ENCODE measurements at places on chromosomes 3 and 15.

DNA sequence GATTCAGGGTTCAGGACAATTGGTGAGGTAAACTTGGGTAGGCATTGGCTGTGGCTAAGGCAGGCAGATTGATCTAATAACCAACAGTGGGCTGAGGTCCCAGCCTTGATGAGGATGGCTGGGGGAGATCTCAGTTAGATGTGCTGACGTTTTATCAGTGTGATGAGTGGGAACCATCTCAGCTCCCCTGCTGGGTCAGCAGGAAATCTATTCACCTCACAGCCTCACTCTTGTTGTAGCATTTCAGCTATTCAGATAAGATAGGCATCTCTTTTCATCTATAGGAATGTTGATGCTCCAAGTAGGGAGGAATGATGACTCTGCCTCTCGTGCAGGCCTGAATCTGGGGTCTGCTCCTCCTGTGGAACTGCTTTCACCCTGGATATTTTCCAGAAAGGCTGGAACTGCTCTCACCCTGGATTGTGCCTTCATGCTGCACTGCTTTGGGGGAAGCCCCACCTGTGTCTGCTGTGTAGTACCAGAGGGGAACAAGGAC, 973.7 kb downstream of the NSUN3 start:
- no peak for DNase-seq

DNA sequence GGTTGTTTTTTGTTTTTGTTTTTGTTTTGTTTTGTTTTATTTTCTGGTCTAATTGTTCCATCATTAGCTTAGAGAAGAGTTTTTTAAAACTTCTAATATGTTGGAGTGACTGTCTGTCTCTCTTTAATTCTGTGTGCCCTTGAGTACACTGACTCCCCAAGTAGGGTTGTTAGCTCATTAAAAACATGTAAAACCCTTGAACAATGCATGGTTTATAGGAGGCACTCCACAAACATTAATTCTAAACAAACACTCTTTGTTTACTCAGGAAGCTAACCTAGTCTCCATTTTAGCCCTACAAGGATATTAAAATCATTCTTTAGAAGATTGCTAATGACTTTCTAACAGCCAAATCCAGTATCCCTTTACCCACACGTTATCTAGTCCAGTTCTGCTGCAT, 100.5 kb downstream of the CGGBP1 start:
- no peak for DNase-seq

GRCh38 chr3:64209866-64210621, 15.2 kb downstream of the PRICKLE2 start:
- DNase-seq = peak; percentile 55

DNA sequence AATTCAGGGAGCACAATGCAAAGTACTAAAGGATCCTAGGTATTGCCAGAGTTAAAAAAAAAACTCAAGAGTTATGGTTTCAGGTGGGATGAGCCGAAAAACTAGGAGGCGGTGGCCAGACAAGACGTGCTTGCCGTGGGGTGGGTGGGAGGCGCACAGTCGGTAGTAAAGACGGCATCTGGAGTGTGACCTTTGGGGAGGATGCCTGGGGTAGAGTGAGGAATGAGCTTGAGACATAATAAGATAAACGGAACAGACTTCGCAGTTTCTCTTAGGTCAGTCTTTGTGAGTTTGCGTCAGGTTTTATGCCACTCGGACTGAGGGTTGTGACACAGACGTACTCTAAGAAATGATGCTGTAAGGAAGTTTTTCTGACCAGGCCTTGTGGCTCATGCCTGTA, 139.6 kb downstream of the LRRK1 start:
- DNase-seq = no peak

- no peak for DNase-seq
These were observed 17.0 kb downstream of the BCL2A1 start for GRCh38 chr15:79953951-79954444.

DNA sequence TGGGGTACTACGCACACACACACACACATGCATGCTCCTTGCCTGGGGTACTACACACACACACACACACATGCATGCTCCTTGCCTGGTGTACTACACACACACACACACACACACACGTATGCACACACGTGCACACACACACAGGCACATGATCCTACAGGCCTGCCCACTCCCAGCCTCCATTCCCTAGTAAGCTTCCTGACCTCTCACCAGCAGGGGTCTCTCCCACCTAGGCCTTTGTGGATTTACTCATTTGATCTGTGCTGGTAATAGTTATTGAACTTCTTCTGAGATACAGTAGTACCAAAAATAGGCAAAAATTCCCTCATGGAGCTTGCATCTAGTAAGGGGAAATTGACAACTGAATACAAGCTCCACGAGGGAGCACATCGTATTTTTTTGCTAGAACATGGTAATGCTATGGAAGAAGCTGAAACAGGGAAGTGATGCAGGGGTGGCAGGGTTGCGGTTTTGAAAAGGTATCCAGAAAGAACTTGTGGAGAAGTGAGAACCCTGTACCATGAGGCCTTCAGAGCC, 19.1 kb downstream of the TTC21A start:
- peak; percentile 35 for DNase-seq

- DNase-seq = no peak
These were observed 39.9 kb downstream of the AMOTL2 start for GRCh38 chr3:134334231-134334900.

DNA sequence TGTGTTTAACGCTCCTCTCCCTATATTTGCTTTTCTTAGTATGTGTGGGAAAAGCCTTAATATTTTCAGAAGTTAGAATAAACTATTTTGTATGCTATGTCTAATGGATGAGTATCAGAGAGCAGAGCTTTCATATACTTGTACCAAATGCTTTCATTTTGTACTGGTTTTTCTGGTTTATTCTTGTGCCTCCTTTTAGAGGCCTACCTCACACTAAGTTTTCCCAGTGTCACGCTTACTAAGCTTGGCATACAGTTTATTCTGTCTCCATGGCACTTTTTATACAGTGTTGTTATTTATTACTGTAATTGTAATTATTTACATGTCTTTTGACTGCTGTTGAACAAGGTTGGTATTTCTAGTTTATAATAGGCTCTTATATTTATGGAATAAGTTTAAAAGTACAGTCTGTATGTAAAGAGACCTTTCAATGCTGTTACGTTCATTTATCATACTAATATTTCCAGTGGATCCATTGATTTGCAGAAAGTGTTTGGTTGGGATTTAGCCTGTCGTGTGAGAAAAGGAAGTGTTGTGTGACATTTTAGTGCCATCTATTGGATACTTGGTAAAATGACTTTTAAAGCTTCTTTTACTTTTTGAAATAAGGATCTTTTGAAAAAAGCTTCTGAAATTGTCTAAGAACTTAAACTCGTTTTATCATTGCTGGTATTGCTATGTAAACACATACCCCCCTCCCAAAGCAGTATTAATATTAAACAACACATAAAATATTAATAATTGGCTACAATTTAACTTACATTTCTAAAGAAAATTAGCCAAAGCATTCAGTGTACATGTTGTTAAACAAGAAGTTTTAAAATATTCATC, 5.2 kb upstream of the EBLN2 start:
- DNase-seq = peak; percentile 84

GRCh38 chr3:195209847-195210265, 61.1 kb downstream of the XXYLT1 start:
- DNase-seq = no peak

DNA sequence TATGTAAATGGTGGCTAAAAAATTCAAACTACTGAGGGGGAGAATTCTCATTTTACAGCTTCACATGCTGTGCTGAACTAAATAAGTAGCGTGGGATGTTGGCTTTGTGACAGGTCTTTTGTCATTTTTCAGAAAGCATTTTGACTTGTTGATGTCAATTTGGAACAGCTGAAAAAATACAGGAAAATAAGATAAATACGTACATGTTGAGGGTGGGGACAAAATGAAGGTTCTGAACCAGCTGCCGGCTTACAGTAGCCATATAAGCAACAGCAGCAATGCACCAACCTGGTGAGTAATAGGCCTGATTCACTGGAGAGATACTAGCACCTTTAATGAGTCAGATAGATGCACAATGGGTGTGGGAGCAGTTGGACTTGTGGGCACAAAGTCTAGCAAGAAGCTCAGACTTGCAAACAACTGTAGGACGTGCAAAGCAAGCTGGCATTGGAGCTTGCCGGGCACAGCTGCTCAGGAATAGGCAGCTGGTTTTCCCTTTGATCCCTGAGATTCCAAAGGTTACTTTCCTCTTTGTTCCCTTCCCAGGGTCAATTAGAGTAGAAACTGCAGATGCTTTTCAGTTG, 12.9 kb downstream of the B3GNT5 start:
- no peak for DNase-seq

- DNase-seq = no peak
These were observed 100.0 kb downstream of the MAGI1 start for GRCh38 chr3:65938676-65939075.

DNA sequence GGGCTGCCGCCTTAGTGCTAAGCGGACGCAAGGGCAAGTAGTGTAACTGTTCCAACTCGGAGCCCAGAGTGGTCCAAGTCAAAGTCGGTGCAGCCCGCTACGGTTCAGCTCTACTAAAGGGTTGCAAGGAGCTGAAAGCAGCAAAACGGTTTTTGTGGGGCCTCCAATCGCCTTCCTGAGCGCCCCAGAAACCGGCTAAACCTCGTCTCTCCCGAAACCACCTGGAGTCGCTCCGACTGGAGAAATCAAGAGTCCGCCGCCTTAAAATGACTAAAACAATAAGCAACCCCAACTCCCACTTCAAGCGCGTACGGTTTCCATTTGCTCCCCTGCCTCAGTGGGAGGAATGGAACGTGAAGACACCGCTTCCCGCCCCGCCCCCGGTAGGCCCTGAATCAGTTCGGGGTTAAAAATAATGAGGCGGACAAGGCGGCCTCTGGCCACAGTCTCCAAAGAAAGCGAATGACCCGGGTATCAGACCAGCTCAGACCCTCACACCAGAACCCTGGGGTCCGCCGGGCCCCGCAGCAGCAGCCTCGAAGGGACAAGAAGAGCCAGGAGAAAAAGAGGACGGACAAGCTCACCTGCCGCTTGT, 401 bp downstream of the SEC11A start:
- peak; percentile 43 for DNase-seq

GRCh38 chr15:48675436-48675835, 29.9 kb upstream of the FBN1 start:
- no peak for DNase-seq

GRCh38 chr3:144480416-144480919, 508.8 kb downstream of the DIPK2A start:
- DNase-seq = no peak

GRCh38 chr3:63979093-63979885, 44.0 kb downstream of the PSMD6 start:
- DNase-seq = no peak

- DNase-seq = no peak
These were observed 108.8 kb downstream of the FAIM start for GRCh38 chr3:138717348-138717747.

GRCh38 chr15:40182358-40183029, 21.6 kb downstream of the BUB1B start:
- no peak for DNase-seq

DNA sequence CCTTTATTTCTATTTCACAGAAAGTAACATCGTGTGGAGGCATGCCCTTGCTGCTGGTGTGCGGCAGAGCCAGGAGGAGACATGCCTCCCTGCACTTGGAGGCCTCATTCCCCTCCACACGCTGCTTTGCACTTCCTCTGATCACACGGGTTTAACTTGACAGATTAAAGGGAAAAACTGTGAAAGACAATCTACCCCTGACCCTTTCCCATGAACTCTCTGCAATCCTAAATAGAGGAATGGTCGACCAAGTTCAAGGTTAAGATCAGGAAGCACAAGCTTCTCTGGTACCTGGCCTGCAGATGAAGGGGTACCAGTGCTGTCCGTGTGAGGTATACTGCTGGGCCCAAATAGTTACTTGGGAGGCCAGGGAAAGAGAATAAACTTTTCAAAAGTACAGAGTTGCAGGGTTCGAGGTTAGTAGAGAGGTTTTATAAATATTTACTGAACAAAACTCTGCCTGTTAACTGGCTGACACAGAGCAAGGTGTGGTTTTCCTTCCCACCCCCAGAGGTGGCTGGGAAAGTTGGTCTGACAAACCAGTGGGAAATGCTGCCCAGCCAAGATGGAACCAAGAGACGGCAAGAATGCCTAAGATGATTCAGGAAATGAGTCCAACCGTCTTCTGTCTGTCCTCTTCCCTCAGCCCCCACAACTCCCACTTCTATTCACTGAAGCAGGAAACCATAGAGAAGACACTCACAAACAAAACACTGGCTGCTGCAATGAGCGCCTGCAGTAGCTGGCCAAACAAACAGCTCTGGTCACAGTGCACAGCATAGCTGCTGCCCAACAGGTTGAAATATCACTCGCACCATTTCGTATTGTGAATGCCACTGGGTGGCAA, 79.6 kb downstream of the IGF2BP2 start:
- no peak for DNase-seq

DNA sequence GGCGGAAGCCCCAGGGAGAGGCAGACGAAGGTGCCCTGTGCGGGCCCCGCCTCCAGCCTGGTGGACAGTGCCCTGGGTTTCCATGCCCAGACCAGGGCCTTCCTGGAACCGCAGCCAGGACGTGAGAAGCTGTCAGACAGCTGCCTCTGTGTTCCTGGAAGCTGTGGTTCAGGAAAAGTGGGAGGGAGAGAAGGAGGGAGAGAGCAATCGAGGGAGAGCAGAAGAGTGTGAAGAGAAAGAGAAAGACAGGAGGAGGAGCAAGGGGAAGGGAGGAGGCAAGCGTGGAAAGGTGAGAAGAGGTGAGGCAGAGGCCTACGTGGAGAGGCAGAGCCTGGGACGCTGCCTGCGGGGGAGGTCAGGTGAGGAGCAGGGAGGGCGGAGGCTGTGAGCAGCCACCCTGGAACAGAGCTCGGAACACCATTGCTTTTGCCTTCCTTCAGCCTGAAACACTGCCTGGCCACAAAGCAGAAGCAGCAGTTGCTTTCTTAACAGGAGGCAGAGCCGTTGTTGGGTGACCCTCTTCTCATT, 18.6 kb downstream of the ZDHHC19 start:
- no peak for DNase-seq

DNA sequence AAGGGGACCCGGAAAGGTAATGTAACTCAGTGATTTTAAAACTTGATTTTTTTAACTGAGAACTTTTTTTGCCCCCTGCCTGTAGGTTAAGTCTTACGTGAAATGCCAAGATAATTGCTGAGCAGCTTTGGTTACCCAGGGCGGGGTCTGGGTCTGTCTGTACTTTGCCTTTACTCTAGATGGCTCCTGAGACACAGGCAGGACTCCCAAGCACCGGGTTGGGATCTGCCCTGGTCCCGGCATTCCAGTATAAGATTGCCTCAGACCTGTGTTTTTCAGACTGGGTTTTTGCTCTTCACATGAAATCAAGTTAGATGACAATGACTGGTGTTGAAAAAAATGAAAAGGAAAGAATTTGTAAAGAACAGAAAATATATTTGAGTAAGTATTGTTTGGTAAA, 40.3 kb downstream of the WDR76 start:
- no peak for DNase-seq

DNA sequence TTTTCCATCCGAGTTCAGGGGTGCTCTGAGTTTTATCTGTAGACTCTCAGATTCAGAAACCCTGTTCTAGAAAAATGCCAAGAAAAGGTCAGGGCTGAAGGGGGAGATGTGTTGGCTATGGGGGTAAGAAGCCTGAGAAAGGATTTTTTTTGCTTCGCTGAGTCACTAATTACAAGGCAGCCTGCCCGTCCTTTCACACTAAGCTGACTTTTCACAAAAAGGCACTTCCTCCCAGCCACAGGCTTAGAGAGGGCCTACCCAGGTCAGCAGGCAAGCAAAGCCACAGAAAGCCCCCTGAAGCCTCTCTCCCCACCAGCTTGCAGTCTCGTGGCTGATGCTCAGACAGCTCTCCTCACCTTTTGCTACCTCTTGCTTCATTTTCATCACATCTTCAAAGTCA, 192.6 kb upstream of the PRICKLE2 start:
- no peak for DNase-seq

Data from hippocampal formation (tissue), 2 donors.